ENCODE measurements at places on chromosomes 12 and 14.

- DNase-seq: peak; percentile 69
Measured at GRCh38 chr14:29282169-29282568, 515.6 kb downstream of the FOXG1 start.

- no peak for DNase-seq
Measured at GRCh38 chr14:54225457-54226060, 171.2 kb upstream of the CDKN3 start.

- DNase-seq: no peak
Measured at GRCh38 chr14:40347675-40348074, 915.4 kb upstream of the FBXO33 start.

DNA sequence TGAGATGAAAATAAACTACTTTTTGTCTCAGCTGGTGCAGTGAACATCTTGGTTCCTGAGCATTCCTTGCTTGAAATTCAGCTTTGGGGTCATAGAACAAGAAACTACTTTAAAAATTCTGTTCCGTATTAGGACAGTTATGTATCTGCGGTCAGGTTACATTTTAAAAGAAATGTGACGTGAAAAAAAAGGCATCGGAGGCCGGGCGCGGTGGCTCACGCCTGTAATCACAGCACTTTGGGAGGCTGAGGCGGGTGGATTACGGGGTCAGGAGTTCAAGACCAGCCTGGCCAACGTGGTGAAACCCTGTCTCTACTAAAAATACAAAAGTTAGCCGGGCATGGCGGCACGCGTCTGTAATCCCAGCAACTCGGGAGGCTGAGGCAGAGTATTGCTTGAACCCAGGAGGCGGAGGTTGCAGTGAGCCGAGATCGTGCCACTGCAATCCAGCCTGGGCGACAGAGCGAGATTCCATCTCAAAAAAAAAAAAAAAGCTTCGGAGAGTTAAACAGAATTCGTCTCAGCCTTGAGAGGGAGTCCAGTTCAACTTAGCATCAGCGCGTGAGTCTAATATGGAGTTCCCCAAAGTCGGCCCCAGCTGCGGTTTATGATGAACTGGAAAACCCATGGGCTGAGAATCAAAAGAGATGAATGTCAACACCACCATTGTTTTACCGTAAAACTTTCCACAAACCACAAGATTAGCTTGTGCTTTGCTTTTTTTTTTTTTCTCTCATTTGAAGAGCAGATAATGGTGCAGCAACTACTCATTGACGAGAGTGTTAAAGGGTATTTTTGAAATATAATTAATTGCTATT lies 2.1 kb upstream of the SLC2A13 start:
- DNase-seq: no peak

- no peak for DNase-seq
Measured at GRCh38 chr12:30500532-30500931, 195.1 kb downstream of the IPO8 start.

DNA sequence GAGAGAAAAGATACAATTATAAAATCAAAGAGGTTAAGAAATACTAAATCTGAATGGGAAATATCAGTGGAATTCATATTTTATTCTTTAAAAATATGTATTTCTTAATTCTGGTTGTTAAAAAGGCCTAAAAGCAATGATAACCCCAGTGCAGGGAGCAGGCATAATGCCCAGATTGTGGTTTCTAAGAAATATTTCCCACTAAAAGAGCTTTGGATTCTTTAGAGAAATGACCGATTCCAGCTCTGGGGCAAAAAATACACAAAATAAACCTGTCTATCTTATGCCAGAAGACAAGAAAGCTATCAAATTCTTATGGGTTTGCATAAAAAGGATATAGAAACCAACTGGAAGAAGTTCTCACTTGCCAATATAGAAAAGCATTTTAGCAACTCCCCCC lies 71.6 kb downstream of the PDE6H start:
- DNase-seq: peak; percentile 37

DNA sequence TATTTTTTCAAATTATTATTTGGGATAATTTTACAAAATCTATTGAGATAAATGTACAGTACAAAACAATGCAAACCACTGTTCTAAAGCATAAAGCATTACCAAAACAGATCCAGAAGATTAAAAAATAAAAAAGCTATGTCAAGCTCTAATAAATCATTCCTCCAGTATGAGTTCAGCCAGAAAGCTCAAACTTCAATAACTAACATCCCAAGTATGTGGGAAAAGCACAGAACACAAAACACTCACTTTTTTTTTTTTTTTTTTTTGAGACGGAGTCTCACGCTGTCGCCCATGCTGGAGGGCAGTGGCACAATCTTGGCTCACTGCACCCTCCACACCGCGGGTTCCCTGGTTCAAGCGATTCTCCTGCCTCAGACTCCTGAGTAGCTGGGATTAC lies 11.3 kb downstream of the SAV1 start:
- peak; percentile 43 for DNase-seq

- no peak for DNase-seq
Measured at GRCh38 chr14:101073598-101073965, 170.1 kb upstream of the RTL1 start.

DNA sequence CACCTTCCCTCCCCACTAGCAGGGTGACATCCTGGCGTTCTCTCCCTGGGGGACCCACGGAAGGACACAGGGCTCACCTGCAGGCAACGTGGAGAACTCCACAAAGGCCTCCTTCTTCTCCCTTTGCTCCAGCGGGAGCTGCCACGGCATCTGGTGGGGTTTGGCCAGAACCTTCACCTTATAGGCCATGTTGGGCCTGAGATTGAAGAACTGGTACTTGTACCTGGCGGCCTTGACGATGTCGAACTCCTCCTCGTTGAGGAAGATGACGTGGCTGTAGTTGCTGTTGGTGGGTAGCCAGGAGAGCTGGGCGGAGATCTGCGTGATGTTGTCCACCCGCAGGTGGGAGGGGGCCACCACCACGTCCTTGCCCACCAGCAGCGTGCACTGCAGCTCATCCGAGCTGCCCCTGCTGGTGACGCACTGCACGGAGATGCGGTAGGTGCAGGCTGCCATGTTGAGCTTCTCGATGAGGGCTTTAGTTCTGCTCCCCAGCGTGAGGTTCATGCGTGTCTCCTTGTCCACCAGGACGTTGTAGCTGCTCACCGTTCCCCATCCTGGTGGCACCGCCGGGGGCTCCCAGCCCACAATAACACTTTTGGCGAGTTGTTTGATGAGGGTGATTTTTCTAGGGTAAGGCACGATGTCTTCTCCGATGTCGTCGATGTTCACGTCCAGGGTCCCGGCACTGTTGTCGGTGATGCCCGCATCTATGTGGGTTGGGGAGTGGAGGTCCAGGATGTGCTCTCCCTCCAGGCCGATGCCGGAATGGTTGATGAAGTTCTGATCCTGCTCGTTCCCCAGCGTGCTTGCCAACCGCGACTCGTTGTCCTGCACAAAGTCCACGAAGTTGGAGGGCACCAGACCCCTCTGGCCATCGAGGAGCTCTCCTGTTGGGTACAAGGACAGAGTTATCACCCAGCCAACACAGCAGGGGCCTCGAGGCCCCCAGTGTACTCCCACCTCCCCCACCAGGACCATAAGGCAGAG lies 104.4 kb downstream of the PIWIL1 start:
- DNase-seq: no peak

DNA sequence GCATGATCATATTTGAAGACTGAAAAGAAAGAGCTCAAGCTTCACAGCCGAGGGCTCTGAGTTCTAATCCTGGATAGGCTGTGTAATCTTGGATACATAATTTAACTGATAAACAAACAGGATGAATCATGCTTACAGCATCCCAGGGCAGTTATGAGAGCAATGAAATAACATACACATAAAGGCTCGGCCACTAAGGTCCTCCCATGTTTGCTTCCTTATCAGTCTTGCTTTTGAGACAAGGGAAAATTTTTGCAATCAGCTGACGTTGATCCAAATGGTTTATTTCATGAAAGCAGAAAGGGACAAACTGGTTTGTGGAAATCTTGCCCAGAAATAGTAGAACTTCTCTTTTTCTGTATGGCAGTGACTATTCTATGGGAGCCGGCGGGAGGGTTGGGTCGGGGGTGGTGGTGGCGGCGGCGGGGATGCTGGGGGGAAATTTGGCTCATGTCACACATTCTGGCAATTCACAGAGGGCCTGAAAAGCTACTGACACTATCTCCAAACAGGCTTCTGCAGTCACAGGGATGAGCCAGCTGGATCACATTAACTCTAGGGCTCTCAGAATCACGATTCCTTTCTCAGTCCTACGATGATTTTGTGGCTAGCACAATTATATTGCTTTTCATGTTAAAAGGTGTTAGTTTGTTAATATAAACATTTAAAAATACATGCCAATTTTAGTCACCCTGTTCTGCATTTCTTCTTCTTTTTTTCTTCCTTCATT lies 124.5 kb downstream of the SLC8A3 start:
- no peak for DNase-seq

- DNase-seq: no peak
Measured at GRCh38 chr14:95071649-95072280, 85.6 kb downstream of the DICER1 start.

DNA sequence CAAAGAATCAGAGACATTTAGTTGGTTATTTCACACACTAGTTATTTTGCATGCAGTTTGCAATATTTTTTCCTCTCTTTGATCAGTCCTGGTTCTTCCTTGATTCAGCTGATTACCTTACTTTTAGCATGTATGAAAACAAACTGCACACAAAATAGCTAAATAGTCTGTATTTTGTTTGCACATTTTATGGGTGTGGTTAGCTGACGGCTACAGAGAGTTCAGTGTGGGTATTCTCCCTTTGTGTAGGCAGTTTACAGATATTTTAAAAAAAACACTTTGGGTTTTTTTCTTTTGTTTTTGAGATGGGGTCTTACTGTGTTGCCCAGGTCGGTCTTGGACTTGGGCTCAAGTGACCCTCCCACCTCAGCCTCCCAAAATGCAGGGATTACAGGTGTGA lies 28.5 kb downstream of the TOGARAM1 start:
- DNase-seq: no peak

DNA sequence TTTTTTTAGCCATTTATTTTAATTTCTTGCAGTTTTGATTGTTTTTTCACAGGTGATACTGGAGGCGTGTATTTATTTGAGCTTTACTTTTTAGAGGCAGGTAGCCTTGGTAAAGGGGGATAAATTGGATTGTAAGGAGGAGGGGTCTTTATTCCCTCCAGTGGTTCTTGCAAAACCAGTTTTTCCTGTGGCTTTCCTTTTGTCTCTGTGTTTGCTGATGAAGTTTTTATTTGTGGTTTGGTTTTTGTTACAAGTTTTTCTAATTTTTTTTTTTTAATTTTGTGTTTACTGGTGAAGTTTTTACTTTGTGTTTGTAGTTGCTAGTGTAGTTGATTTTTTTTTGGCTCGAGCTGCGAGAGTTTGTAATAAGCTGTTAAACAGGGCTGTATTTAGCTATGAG lies 278.5 kb downstream of the PRKD1 start:
- no peak for DNase-seq

GRCh38 chr12:67269633-67270573 lies 745 bp downstream of the CAND1 start:
- DNase-seq: peak; percentile 32

DNA sequence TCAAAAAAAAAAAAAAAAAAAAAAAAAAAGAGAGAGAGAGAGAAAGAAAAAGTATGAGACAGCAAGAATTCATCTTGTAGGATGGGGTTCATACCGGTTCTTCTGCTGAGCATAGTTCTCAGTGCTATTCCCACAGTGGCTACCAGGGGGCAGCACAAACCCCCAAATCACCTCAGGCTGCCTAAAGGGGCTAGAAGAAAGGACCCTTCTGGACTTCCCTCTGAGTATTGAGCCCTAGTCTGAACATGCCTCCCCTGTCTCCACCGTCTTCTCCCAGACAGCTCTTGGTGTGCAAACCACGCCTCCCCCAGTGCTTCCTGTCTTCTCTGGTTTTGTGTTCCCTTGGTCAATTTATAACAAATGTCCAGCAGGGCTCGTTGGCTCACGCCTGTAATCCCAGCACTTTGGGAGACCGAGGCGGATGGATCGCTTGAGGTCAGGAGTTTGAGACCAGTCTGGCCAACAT lies 31.3 kb upstream of the SMUG1 start:
- peak; percentile 84 for DNase-seq

DNA sequence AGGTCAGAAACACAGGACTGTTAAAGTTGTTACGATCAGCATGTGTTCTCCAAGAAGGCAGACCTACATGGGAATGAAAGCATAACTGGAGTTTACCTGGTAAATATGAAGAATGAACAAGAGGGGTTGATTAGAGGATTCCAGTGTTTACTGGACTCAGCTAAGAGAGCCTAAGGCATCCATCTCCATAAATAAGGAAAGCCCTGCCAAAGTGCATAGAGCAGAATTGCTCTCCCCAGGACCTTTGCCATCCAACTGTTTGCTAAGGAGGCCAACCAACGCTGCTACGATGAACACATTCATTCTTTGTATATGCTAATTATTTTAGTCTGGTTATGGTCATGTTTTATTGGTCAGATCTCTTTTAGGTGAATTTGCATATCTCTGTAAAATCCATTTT lies 17.1 kb upstream of the PAWR start:
- no peak for DNase-seq

- peak; percentile 15 for DNase-seq
Measured at GRCh38 chr12:77888611-77889010, 57.9 kb downstream of the NAV3 start.

DNA sequence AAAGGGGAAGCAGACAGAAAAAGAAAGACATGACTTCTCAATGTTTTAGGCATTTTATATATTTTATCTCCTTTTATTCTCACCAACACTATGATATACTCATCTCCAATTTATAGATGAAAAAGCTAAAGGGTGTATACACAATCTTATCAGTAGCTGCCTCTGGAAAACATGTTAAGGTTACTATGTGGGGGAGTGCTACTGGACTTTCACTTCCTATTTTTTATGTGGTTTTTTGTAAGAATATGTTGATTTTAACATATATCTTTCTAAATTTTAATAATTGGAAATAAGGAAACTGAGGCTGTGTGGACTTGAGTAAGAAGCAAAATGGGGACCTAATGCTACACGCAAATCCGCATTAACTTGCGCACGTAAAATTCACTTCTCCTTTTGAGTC lies 99.6 kb upstream of the PDE3A start:
- DNase-seq: no peak

GRCh38 chr12:81859521-81859920 lies 100.4 kb upstream of the PPFIA2 start:
- no peak for DNase-seq

GRCh38 chr12:112303004-112303403 lies 79.2 kb downstream of the HECTD4 start:
- peak; percentile 83 for DNase-seq

DNA sequence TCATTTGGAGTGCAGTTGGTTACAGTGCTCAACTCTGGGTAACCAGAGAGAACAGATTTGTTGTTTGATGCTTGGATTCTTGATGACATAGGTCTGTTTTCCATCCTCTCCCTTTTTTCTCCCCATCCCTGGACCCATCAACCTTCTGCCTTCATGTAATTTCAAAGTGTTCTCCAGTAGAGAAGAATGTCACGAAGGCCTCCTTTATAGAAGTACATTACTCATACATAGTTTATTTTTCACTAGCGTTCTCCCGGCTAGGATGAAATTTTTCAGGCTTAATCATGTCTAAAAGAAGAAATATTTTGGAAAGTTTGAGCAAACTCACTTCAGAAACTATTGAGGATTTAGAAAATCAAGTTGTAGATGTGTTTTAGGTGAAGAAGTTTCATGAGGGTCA lies 20.9 kb upstream of the APPL2 start:
- peak; percentile 96 for DNase-seq

DNA sequence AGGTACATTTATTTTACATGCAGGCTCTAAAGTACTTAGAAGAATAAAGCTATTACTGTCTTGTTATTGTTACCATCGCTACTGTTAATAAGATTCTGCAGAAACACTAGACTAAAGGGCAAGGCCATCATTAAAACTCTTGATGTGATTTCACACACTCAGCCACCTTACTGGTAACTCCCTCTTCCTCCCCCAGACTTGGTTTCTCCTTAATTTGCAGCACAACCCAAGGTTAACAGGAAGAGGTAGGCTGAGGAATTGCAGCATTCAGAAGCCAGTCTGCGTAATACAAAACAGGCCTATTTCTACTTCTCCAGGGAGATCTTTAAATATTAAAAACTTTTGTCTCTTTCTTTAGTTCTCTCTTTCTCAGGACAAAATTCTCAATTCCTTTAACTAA lies 210.3 kb downstream of the BTG1 start:
- no peak for DNase-seq
